ENCODE measurements at places on chromosomes 5 and 9. TPM values are rescaled to one million over a fixed set of nuclear protein-coding genes. Genes with fewer than 3 reads are reported as not detected.
A peak's percentile ranks its signal among the peaks of the same experiment; 100 is the strongest.

The GADD45G gene
- 0.20 TPM for total RNA-seq

GRCh38 chr9:135039266-135039870 lies 48.1 kb upstream of the OLFM1 start:
- no peak overlapping the region for H3K27ac ChIP-seq
- H3K4me3 ChIP-seq: no peak overlapping the region
- no peak for DNase-seq
- no peaks in the 10 kb centered on the region for H3K36me3 ChIP-seq

- no peaks in the 10 kb centered on the region for H3K4me1 ChIP-seq
- no peaks in the 10 kb centered on the region for H3K36me3 ChIP-seq
- no peaks in the 10 kb centered on the region for H3K27me3 ChIP-seq
- no peak overlapping the region for H3K4me3 ChIP-seq
Measured at GRCh38 chr5:13930541-13931171, 13.8 kb downstream of the DNAH5 start.

DNA sequence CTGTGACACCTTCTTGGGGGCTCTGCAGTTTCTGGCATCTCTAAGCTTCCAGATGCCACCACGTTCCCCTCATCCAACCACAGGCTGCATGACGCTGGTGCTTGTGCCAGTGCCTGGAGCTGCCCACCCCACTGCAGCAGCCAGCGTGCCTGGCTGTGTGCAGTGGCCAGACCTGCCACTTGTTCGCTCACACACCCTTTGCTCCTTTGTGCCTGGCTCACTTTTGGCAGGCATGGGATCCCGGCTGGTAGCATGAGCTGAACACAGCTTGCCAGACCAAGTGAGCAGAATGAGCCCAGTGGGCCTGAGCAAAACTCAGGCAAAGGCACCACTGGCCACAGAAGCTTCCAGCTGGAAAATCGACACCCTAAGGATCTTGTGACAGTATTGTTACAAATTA lies 562.9 kb upstream of the ACO1 start:
- no peaks in the 10 kb centered on the region for H3K4me1 ChIP-seq
- DNase-seq: no peak
- no peak overlapping the region for H3K4me3 ChIP-seq
- H3K27ac ChIP-seq: no peak overlapping the region
- H3K27me3 ChIP-seq: no peaks in the 10 kb centered on the region

- no peak for DNase-seq
- H3K36me3 ChIP-seq: no peaks in the 10 kb centered on the region
- no peak overlapping the region for H3K4me3 ChIP-seq
- peaks cover 10% of the 10 kb centered on the region for H3K27me3 ChIP-seq
- no peaks in the 10 kb centered on the region for H3K4me1 ChIP-seq
Measured at GRCh38 chr5:146409054-146409671, 38.0 kb upstream of the TCERG1 start.

DNA sequence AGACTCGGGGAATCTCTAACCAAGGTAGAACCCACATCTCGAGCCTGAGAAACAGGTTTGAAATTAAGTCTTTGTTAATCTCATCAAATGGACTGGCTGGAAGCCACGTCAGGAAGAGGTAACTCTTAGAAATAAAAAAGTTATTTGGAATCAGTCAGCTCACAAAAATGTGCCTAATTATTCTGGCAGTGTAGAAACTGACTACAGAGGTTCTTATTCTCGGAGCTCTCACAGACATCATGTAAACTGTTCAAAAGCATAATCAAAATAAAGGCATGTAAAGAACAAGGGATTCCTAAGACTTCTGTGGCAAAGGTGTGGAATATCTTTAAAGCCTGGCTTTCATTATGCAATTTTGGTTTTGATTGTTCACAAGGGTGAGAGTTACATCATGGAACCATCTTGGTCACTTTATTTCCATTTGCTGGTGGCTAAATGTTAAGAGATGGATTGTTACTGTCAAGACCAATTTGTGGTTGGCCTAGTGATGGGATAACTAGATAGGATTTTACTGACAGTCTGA lies 85.1 kb downstream of the OTULIN start:
- H3K4me3 ChIP-seq: no peak overlapping the region
- H3K36me3 ChIP-seq: no peaks in the 10 kb centered on the region
- no peak for DNase-seq
- H3K4me1 ChIP-seq: no peaks in the 10 kb centered on the region
- no peak overlapping the region for H3K27ac ChIP-seq

The ARSI gene
- total RNA-seq: 0.04 TPM

The UNC5A gene
- total RNA-seq: not detected

GRCh38 chr9:113690055-113690740 lies 185.9 kb upstream of the ZNF618 start:
- H3K4me1 ChIP-seq: no peaks in the 10 kb centered on the region
- H3K36me3 ChIP-seq: no peaks in the 10 kb centered on the region
- H3K27ac ChIP-seq: no peak overlapping the region
- peaks cover 35% of the 10 kb centered on the region for H3K27me3 ChIP-seq

GRCh38 chr5:74200560-74200959 lies 440.0 kb downstream of the ENC1 start:
- H3K27me3 ChIP-seq: no peaks in the 10 kb centered on the region
- DNase-seq: no peak
- H3K4me1 ChIP-seq: no peaks in the 10 kb centered on the region
- no peak overlapping the region for H3K4me3 ChIP-seq
- H3K27ac ChIP-seq: no peak overlapping the region
- H3K36me3 ChIP-seq: no peaks in the 10 kb centered on the region

The ANGPTL2 gene
- total RNA-seq: not detected

The PCDHA9 gene
- total RNA-seq: not detected

GRCh38 chr9:22117511-22118384 lies 108.6 kb upstream of the CDKN2B start:
- DNase-seq: no peak
- H3K4me3 ChIP-seq: no peak overlapping the region
- no peaks in the 10 kb centered on the region for H3K27me3 ChIP-seq
- H3K4me1 ChIP-seq: no peaks in the 10 kb centered on the region
- no peak overlapping the region for H3K27ac ChIP-seq

GRCh38 chr5:127590156-127590722 lies 58.6 kb upstream of the CTXN3 start:
- no peaks in the 10 kb centered on the region for H3K36me3 ChIP-seq
- no peak overlapping the region for H3K27ac ChIP-seq
- peaks cover 6% of the 10 kb centered on the region for H3K27me3 ChIP-seq
- no peak overlapping the region for H3K4me3 ChIP-seq
- DNase-seq: no peak

The SH3GL2 gene
- total RNA-seq: not detected

The CAVIN4 gene
- total RNA-seq: 0.20 TPM

DNA sequence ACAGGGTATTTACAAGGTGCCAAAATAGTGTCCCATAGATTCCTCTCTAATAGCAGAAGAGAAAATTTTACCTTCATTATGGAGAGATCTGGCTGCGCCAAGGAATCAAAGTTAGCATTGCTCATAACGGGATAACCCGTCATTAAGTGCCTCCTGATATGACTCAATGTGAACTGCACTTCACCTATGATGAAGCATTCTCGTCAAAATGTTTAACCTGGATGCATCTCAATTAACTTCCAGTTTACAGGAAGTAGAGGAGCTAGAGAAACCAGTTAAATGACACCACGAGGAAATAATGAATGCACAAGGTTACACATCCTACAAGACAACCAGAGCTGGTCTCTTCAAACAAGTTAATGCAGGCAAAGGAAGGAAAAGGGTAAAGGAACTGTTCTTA lies 17.2 kb downstream of the FBXW11 start:
- H3K27ac ChIP-seq: no peak overlapping the region
- H3K27me3 ChIP-seq: no peaks in the 10 kb centered on the region
- H3K36me3 ChIP-seq: peaks cover 7% of the 10 kb centered on the region
- peaks cover 5% of the 10 kb centered on the region for H3K4me1 ChIP-seq
- DNase-seq: no peak

The OBP2B gene
- total RNA-seq: not detected

- no peaks in the 10 kb centered on the region for H3K27me3 ChIP-seq
- H3K27ac ChIP-seq: peak overlapping the region; percentile 30
- H3K4me3 ChIP-seq: no peak overlapping the region
- DNase-seq: no peak
- H3K4me1 ChIP-seq: peaks cover 44% of the 10 kb centered on the region
- peaks cover 70% of the 10 kb centered on the region for H3K36me3 ChIP-seq
Measured at GRCh38 chr9:128164307-128164885, 4.3 kb downstream of the BBLN start.

GRCh38 chr5:65808251-65808741 lies 86.3 kb downstream of the NLN start:
- H3K27me3 ChIP-seq: no peaks in the 10 kb centered on the region
- no peak for DNase-seq
- H3K36me3 ChIP-seq: peaks cover 36% of the 10 kb centered on the region
- no peaks in the 10 kb centered on the region for H3K4me1 ChIP-seq

The SLC6A18 gene
- total RNA-seq: not detected

GRCh38 chr5:99926463-99926862 lies 608.7 kb upstream of the FAM174A start:
- no peak for DNase-seq
- H3K27ac ChIP-seq: no peak overlapping the region
- H3K4me1 ChIP-seq: no peaks in the 10 kb centered on the region
- no peaks in the 10 kb centered on the region for H3K36me3 ChIP-seq

The CDKN2A gene
- not detected for total RNA-seq

DNA sequence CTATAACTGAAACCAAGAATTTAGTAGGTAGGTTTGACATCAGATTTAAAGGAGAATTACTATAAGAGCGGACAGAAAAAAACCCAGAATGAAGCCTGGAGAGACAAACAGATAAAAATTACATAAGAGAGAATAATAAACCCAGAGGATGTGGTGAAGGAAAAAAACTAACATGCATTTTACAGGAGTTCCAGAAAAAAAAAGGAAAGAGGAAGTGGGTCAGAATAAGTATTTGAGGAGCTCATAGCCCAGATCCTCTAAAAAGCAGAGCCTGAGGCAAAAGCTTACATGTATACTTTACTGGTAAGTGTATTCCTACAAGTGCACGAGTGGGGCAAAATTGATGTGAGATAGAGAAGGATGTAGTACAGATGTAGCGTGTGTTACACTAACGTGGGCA lies 43.1 kb upstream of the NAA35 start:
- H3K27ac ChIP-seq: no peak overlapping the region
- no peaks in the 10 kb centered on the region for H3K27me3 ChIP-seq
- H3K36me3 ChIP-seq: no peaks in the 10 kb centered on the region

- peaks cover 7% of the 10 kb centered on the region for H3K4me1 ChIP-seq
- peak overlapping the region; percentile 51 for H3K27ac ChIP-seq
- no peak for DNase-seq
- no peak overlapping the region for H3K4me3 ChIP-seq
- H3K27me3 ChIP-seq: no peaks in the 10 kb centered on the region
- no peaks in the 10 kb centered on the region for H3K36me3 ChIP-seq
Measured at GRCh38 chr5:149640350-149640999, 59.2 kb downstream of the ARHGEF37 start.

DNA sequence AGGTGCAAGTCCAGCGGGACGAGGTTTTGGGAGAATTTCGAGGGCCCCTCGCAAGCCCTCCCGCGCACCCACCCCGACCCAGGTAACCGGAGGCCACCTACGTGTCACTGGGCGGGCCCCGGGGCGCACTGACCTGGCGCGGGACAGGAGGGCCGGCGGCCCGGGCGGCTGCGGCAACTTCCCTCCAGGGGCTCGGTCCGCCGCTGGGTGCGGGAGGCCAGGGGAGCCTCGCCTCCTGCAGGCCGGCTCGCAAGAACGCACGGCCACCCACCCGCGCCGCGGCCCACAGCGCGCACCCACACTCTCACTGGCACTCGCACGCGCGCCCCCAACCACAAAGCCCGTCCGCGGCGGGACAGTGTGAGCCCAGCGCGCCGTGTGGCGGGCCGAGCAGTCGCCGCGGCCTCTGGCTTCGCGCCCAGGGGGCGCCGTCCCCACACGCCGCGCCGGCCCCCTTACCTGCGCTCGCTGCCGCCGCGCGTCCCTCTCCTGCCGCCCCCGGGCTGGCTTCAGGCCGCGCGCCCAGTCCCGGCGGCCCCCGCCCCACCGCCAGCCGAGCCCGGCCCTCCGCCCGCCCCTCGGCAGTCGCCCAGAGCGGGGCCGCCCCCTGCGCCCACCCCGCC lies 451 bp downstream of the LPAR1 start:
- no peak overlapping the region for H3K4me3 ChIP-seq
- H3K4me1 ChIP-seq: no peaks in the 10 kb centered on the region
- H3K27me3 ChIP-seq: no peaks in the 10 kb centered on the region
- DNase-seq: no peak

- H3K36me3 ChIP-seq: peaks cover 2% of the 10 kb centered on the region
- H3K4me1 ChIP-seq: peaks cover 11% of the 10 kb centered on the region
- H3K27me3 ChIP-seq: no peaks in the 10 kb centered on the region
- H3K27ac ChIP-seq: no peak overlapping the region
Measured at GRCh38 chr9:77929942-77930341, 101.7 kb downstream of the GNAQ start.

DNA sequence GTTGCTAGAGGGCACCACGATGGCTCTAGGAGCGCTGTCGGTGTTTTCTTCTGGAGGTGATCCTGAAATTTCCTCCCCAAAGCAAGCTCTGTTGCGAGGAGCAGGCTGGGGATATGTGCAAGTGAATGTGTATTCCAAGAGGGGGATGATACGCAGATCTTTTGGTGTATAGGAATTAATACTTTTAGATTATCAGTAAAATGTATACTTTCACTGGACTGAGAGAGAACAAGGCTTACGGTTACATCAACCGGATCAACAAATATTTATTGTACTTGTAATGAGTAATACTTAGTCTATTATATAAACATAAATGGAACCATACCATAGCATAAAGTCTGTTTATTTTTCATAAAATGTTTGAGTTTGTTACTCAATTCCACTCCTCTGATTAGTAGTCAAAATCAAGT lies 632 bp upstream of the PRKAA1 start:
- H3K4me3 ChIP-seq: peak overlapping the region; percentile 94
- DNase-seq: no peak
- no peaks in the 10 kb centered on the region for H3K27me3 ChIP-seq
- H3K27ac ChIP-seq: peak overlapping the region; percentile 70

The ANKRD31 gene
- total RNA-seq: 0.04 TPM

The DEPDC1B gene
- 41.6 TPM for total RNA-seq

DNA sequence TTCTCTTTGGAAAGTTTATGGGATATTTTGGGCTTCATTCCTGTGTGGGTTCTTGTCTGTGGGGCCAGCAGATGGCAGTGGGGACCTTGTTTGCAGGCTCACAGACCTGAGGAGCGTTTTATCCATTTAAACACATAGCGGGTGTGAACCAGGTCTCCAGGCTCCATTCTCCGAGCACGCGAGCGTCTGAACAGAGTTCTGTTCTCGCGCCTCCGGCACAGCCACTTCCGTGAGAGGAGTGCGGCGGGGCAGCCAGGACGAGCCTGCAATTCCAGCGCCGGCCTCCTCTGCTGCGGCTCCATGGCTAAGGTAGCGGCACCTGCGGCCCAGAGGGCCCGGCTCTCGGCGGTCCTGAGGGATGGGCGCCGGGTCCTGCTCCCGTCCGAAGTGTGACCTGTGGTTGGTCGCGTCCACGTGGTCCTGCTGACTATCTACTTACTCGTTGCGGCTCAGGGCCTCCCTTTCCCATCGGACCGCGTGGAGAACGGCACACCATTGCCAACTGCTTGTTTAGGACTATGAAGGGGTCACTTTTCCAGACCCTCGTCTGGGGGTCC lies 7.3 kb downstream of the NRARP start:
- peaks cover 51% of the 10 kb centered on the region for H3K4me1 ChIP-seq
- H3K4me3 ChIP-seq: peak overlapping the region; percentile 55
- H3K27ac ChIP-seq: peak overlapping the region; percentile 56
- peaks cover 8% of the 10 kb centered on the region for H3K36me3 ChIP-seq
